Osteocyte (in vitro differentiated cells): ENCODE measurements at places on chromosomes 2 and 18. TPM values are rescaled to one million over a fixed set of nuclear protein-coding genes. Genes with fewer than 3 reads are reported as not detected.

- H3K4me1 ChIP-seq, result no peaks in the 10 kb centered on the region
- no peak overlapping the region for H3K4me3 ChIP-seq
- peaks cover 14% of the 10 kb centered on the region for H3K27me3 ChIP-seq
- H3K27ac ChIP-seq, result no peak overlapping the region
These were observed 107.0 kb downstream of the PTGR3 start for GRCh38 chr18:75101916-75102315.

DNA sequence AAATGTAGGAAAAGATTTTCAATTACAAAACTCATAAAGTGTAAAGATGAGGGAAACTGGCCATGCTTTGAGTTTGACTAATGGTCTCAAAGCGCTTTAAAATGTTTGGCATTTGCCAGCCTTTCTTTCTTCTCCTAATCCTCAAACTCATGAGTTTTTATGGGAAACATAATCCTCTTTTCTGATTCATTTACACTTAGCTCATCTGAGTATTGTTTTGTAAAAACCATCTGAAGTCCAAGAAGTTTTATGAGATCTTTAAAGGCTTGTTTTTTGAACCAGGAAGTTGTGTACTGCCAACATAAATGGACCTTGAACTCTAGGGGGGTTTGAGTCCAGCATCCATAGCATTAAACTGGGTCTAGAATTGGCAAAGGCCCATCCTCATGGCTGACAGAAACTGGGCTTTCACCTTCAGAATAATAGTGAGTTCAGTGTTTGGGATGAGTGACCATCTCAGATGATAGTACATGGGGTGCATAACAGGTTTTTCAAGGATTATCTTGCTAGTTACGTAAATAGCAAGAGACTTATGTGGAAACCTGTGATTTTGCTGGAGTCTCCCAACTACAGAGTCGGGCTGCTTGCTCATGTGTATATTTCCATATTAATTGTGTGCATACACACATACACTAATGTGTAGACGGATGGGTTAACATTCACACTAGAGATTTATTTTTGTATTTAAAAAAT is 3.8 kb upstream of the LTBP1 start:
- no peak overlapping the region for H3K4me3 ChIP-seq
- H3K36me3 ChIP-seq, result no peaks in the 10 kb centered on the region
- no peak for DNase-seq
- H3K4me1 ChIP-seq, result peaks cover 13% of the 10 kb centered on the region
- H3K27me3 ChIP-seq, result peaks cover 2% of the 10 kb centered on the region

- peaks cover 82% of the 10 kb centered on the region for H3K4me1 ChIP-seq
- no peak overlapping the region for H3K27ac ChIP-seq
- DNase-seq, result no peak
- no peaks in the 10 kb centered on the region for H3K36me3 ChIP-seq
- H3K4me3 ChIP-seq, result no peak overlapping the region
These were observed 16.6 kb downstream of the ATOH8 start for GRCh38 chr2:85770369-85770768.

GRCh38 chr18:34840256-34840826 is 130.2 kb downstream of the DTNA start:
- H3K36me3 ChIP-seq, result no peaks in the 10 kb centered on the region
- H3K4me3 ChIP-seq, result no peak overlapping the region
- no peaks in the 10 kb centered on the region for H3K27me3 ChIP-seq
- peaks cover 4% of the 10 kb centered on the region for H3K4me1 ChIP-seq
- DNase-seq, result no peak
- no peak overlapping the region for H3K27ac ChIP-seq

GRCh38 chr2:111160758-111161157 is 40.0 kb downstream of the BCL2L11 start:
- no peaks in the 10 kb centered on the region for H3K27me3 ChIP-seq
- H3K4me3 ChIP-seq, result no peak overlapping the region
- peaks cover 54% of the 10 kb centered on the region for H3K36me3 ChIP-seq
- no peak for DNase-seq
- peaks cover 44% of the 10 kb centered on the region for H3K4me1 ChIP-seq
- H3K27ac ChIP-seq, result peak overlapping the region; percentile 72

DNA sequence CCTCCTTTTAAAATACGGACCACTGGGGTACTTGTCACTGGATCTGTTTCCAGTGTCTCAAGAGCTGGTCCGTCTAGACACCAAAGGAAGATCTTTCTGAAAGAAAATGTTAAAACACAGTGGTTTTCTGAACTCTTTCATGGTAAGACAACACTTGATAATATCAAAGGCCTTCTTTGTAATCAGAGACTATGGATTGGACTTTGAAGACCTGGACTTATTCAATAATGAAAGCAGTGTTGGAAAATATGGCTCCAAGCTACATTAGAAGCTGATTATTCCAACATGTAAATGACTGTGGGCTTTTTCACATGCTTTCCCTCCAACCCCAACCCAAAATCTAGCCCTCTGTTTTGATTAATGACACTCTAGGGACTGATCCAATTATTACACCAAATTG is 329.4 kb upstream of the LYPD1 start:
- DNase-seq, result no peak
- H3K36me3 ChIP-seq, result no peaks in the 10 kb centered on the region
- H3K27ac ChIP-seq, result no peak overlapping the region
- H3K4me1 ChIP-seq, result no peaks in the 10 kb centered on the region

- no peak overlapping the region for H3K4me3 ChIP-seq
- peaks cover 28% of the 10 kb centered on the region for H3K4me1 ChIP-seq
- H3K27ac ChIP-seq, result no peak overlapping the region
- H3K27me3 ChIP-seq, result no peaks in the 10 kb centered on the region
- H3K36me3 ChIP-seq, result no peaks in the 10 kb centered on the region
These were observed 59.3 kb upstream of the SPTBN1 start for GRCh38 chr2:54396798-54397197.

GRCh38 chr2:98293931-98294687 is 52.1 kb upstream of the CNGA3 start:
- H3K27ac ChIP-seq, result no peak overlapping the region
- H3K27me3 ChIP-seq, result peaks cover 18% of the 10 kb centered on the region
- H3K4me1 ChIP-seq, result no peaks in the 10 kb centered on the region
- no peak overlapping the region for H3K4me3 ChIP-seq

- no peaks in the 10 kb centered on the region for H3K36me3 ChIP-seq
- no peak for DNase-seq
- no peaks in the 10 kb centered on the region for H3K27me3 ChIP-seq
- no peaks in the 10 kb centered on the region for H3K4me1 ChIP-seq
These were observed 283.3 kb downstream of the EIPR1 start for GRCh38 chr2:3094318-3094717.

- H3K27ac ChIP-seq, result no peak overlapping the region
- peaks cover 7% of the 10 kb centered on the region for H3K36me3 ChIP-seq
- no peak overlapping the region for H3K4me3 ChIP-seq
- H3K27me3 ChIP-seq, result no peaks in the 10 kb centered on the region
These were observed 7.9 kb downstream of the HS6ST1 start for GRCh38 chr2:128310761-128311160.

DNA sequence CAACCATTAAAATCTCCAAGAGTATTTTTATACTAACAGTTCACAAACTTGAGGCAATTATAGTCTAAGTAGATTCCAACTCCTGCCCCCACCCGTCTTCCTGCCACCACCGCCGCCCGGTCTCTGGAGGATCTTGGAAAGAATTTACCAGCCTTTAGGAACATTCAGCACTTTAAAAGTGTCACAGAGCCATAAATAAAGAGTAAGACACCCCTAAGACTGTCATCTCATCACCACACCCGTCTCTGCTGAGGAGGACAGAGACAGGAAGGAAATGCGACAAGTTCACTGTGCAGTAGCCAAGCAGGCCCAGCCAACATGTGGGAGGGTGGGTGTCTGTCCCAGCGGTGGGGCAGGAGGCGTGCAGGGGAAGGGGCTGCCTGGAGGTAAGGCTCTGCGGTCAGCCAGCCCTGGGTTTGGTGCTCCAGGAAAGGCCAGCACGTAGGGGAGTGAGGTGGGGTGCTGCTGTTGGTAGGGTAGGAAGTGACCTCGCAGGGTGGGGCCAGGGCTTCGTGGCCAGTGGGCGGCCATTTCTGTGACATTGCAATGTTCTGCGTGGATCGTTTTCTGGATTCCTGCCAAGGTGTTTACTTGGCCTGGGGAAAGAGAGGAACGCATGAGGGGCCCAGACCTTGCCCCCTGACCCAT is 111.6 kb downstream of the FAM210A start:
- H3K36me3 ChIP-seq, result no peaks in the 10 kb centered on the region
- H3K4me3 ChIP-seq, result no peak overlapping the region
- no peak overlapping the region for H3K27ac ChIP-seq
- H3K27me3 ChIP-seq, result peaks cover 32% of the 10 kb centered on the region
- peaks cover 28% of the 10 kb centered on the region for H3K4me1 ChIP-seq

- peak overlapping the region; percentile 98 for H3K27ac ChIP-seq
- DNase-seq, result no peak
- peaks cover 86% of the 10 kb centered on the region for H3K4me1 ChIP-seq
- H3K4me3 ChIP-seq, result no peak overlapping the region
- no peaks in the 10 kb centered on the region for H3K36me3 ChIP-seq
These were observed 41.2 kb downstream of the ASAP2 start for GRCh38 chr2:9247786-9248185.

DNA sequence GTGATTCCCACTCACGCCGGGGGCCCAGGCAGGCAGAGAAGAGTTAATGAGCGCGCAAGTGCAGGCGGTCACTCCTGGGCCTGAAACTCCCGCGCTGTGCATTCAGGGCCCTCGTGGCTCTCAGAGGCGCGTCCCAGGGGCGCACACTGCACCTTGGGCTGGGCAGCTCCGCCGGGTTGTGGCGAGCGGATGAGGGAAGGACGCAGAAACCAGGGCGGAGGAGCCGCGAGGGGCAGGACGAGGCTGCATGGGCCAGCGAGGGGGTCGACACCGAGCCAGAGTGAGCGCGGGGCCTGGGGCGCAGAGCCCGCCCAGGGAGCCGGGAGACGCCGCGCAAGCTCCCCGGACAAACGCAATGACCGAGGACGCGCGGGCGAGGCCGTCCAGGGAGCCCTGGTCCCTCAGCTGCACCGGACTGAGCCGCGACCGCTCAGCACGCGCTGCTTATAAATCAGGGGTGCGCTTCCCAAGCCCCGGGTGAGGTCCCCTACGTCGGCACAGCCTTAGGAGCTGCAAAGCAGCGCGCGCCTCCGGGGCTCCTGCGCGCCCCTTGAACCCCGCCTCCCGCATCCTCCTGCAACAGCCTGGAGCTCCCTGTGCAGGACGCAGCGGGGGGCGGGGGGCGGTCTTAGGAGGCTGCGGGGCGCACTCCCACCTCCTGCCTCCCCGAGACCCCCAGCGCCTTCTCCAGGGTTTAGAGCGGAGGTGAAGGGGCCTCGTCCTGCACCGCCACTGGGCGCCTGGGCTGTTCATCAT is 180.2 kb upstream of the ALKAL2 start:
- H3K36me3 ChIP-seq, result peaks cover 3% of the 10 kb centered on the region
- H3K27ac ChIP-seq, result no peak overlapping the region
- no peak overlapping the region for H3K4me3 ChIP-seq
- H3K4me1 ChIP-seq, result no peaks in the 10 kb centered on the region
- peaks cover 9% of the 10 kb centered on the region for H3K27me3 ChIP-seq

GRCh38 chr18:48490641-48491293 is 48.1 kb upstream of the CTIF start:
- no peak for DNase-seq
- no peak overlapping the region for H3K4me3 ChIP-seq
- H3K4me1 ChIP-seq, result peaks cover 57% of the 10 kb centered on the region

DNA sequence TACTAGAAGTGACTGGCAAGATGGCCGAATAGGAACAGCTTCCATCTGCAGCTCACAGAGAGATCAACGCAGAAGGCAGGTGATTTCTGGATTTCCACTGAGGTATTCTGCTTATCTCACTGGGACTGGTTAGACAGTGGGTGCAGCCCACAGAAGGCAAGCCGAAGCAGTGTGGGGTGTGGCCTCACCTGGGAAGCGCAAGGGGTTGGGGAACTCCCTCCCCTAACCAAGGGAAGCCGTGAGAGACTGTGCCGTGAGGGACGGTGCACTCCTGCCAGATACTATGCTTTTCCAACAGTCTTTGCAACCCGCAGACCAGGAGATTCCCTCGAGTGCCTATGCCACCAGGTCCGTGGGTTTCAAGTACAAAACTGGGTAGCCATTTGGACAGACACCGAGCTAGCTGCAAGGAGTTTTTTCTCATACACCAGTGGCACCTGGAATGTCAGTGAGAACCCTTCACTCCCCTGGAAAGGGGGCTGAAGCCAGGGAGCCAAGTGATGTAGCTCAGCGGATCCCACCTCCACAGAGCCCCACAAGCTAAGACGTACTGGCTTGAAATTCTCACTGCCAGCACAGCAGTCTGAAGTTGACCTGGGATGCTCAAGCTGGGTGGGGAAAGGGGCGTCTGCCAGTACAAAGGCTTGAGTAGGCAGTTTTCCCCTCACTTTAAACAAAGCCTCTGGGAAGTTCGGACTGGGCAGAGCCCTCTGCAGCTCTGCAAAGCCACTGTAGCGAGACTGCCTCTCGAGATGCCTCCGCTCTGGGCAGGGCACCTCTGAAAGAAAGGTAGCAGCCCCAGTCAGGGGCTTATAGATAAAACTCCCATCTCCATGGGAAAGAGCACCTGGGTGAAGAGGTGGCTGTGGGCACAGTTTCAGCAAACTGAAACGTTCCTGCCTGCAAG is 40.1 kb downstream of the PLEK start:
- H3K4me3 ChIP-seq, result no peak overlapping the region
- no peak for DNase-seq
- no peak overlapping the region for H3K27ac ChIP-seq
- H3K27me3 ChIP-seq, result peaks cover 59% of the 10 kb centered on the region
- no peaks in the 10 kb centered on the region for H3K36me3 ChIP-seq
- H3K4me1 ChIP-seq, result no peaks in the 10 kb centered on the region

- no peak for DNase-seq
- no peaks in the 10 kb centered on the region for H3K27me3 ChIP-seq
- H3K4me1 ChIP-seq, result peaks cover 23% of the 10 kb centered on the region
- H3K36me3 ChIP-seq, result peaks cover 20% of the 10 kb centered on the region
- H3K27ac ChIP-seq, result no peak overlapping the region
- H3K4me3 ChIP-seq, result no peak overlapping the region
These were observed 42.9 kb upstream of the ASB1 start for GRCh38 chr2:238383743-238384380.

- no peak overlapping the region for H3K27ac ChIP-seq
- no peak overlapping the region for H3K4me3 ChIP-seq
- H3K36me3 ChIP-seq, result no peaks in the 10 kb centered on the region
- no peaks in the 10 kb centered on the region for H3K27me3 ChIP-seq
- H3K4me1 ChIP-seq, result no peaks in the 10 kb centered on the region
- no peak for DNase-seq
These were observed 155.7 kb downstream of the ALK start for GRCh38 chr2:29765721-29766120.

- H3K27me3 ChIP-seq, result no peaks in the 10 kb centered on the region
- no peak overlapping the region for H3K4me3 ChIP-seq
- no peak for DNase-seq
- peaks cover 10% of the 10 kb centered on the region for H3K4me1 ChIP-seq
- no peak overlapping the region for H3K27ac ChIP-seq
These were observed 6.8 kb downstream of the THUMPD2 start for GRCh38 chr2:39772086-39772811.

GRCh38 chr2:98149333-98149697 is 62.3 kb downstream of the VWA3B start:
- no peak overlapping the region for H3K4me3 ChIP-seq
- no peak overlapping the region for H3K27ac ChIP-seq
- H3K27me3 ChIP-seq, result no peaks in the 10 kb centered on the region
- no peaks in the 10 kb centered on the region for H3K36me3 ChIP-seq
- peaks cover 2% of the 10 kb centered on the region for H3K4me1 ChIP-seq

GRCh38 chr2:216281316-216281715 is 91.0 kb downstream of the MARCHF4 start:
- H3K27ac ChIP-seq, result peak overlapping the region; percentile 40
- no peak for DNase-seq
- H3K27me3 ChIP-seq, result no peaks in the 10 kb centered on the region
- H3K4me1 ChIP-seq, result peaks cover 18% of the 10 kb centered on the region
- no peak overlapping the region for H3K4me3 ChIP-seq

The APLF gene
- 5.8 and 6.4 TPM in 2 replicates for total RNA-seq

The TRPM8 gene
- total RNA-seq, result not detected in 2 replicates

The GALR1 gene
- total RNA-seq, result not detected in 2 replicates

The RETREG2 gene
- 101 and 110 TPM in 2 replicates for total RNA-seq

The ALPP gene
- total RNA-seq, result not detected in 2 replicates

The SLC4A5 gene
- 1.6 and 2.3 TPM in 2 replicates for total RNA-seq

The MYL12B gene
- total RNA-seq, result 222 and 230 TPM in 2 replicates

The DTNA gene
- total RNA-seq, result 6.2 and 7.1 TPM in 2 replicates

The IL1F10 gene
- total RNA-seq, result not detected in 2 replicates
